ENCODE measurements at places on chromosomes 3 and 15.

GRCh38 chr3:85539232-85539631 is 580.4 kb downstream of the CADM2 start:
- no peaks in the 10 kb centered on the region for H3K4me1 ChIP-seq
- no peaks in the 10 kb centered on the region for H3K36me3 ChIP-seq
- no peak overlapping the region for H3K4me3 ChIP-seq
- H3K27ac ChIP-seq: no peak overlapping the region
- DNase-seq: no peak

DNA sequence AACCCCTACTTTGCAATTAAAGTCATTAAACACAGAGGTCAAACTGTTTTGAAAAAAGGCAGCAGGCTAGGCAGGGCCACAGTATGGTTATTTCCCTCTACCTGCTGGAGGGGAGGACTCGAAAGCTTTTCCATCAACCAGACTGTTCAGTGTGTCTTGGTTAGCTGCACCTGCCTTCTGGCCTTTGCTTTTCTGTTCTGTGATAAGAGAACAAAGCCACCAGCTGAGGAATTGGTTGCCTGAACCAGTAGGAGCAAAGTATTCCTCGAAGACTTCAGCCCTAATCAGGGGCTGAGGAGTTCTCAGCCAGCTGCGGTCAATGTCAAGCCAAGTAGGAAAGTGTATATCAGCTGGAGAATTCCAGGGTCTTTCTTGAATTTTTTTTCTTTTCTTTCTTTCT is 132.5 kb downstream of the SOX2 start:
- peaks cover 3% of the 10 kb centered on the region for H3K4me1 ChIP-seq
- no peak overlapping the region for H3K4me3 ChIP-seq
- H3K27ac ChIP-seq: no peak overlapping the region
- H3K27me3 ChIP-seq: no peaks in the 10 kb centered on the region

GRCh38 chr3:45691842-45692241 is 2.6 kb downstream of the SACM1L start:
- no peaks in the 10 kb centered on the region for H3K36me3 ChIP-seq
- no peak for DNase-seq
- H3K4me3 ChIP-seq: no peak overlapping the region
- no peaks in the 10 kb centered on the region for H3K4me1 ChIP-seq
- H3K27me3 ChIP-seq: no peaks in the 10 kb centered on the region
- H3K27ac ChIP-seq: no peak overlapping the region

GRCh38 chr3:58484045-58484721 is 7.7 kb upstream of the KCTD6 start:
- H3K27me3 ChIP-seq: no peaks in the 10 kb centered on the region
- no peak for DNase-seq
- no peaks in the 10 kb centered on the region for H3K36me3 ChIP-seq
- no peak overlapping the region for H3K27ac ChIP-seq
- no peaks in the 10 kb centered on the region for H3K4me1 ChIP-seq

DNA sequence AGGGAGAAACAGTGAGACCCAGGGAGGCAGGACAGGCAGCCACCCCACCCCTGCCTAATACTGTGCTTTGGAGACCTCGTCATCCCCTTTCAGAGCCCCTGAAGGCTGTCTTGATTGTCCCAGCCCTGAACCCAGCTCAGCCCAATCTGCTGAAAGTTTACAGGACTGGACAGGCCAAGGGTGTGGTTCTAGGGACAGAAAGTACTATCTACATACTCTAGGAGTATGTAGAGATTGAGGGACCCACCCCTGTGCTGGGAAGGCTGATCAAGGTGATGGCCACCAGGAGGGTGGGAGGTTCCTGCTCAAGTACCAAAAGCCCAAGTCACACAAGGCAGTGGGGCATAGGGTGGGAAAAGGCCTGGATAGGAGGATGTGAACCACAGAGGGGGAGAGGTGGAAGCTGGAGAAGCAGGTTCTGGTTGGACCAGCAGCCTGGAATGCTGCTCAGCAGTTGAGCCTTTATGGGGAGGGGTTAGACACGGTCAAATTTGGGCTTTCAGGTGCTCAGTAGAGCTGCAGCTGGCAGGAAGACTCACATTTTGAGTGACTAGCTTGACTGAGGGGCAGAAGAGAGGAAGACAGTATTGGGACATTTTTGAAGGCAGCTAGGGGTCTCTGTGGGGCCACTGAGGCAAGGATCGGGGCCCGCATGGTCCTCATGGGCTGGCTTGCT is 6.7 kb downstream of the NBEAL2 start:
- no peak overlapping the region for H3K4me3 ChIP-seq
- peaks cover 26% of the 10 kb centered on the region for H3K4me1 ChIP-seq
- peaks cover 7% of the 10 kb centered on the region for H3K36me3 ChIP-seq
- no peak overlapping the region for H3K27ac ChIP-seq

DNA sequence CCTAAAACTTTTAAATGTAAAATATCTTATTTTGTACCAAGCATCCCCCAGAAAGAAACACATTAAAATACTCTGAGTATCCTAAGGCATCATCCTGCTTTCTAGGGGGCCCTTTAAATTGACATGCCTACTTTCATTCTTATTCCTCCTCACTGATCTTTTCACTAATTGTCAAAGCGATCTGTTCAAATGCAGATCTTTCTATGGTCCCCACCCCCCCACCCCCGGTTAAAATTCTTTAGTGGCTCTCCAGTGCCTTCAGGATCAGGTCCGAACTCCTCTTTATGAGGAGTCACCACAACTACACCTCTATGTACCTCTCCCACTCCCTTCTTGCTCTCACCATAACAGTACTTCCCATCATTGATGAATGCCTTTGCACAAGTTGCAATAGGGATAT is 19.2 kb upstream of the TFDP2 start:
- H3K27me3 ChIP-seq: no peaks in the 10 kb centered on the region
- no peak for DNase-seq
- H3K27ac ChIP-seq: no peak overlapping the region
- H3K4me3 ChIP-seq: no peak overlapping the region
- peaks cover 5% of the 10 kb centered on the region for H3K4me1 ChIP-seq

DNA sequence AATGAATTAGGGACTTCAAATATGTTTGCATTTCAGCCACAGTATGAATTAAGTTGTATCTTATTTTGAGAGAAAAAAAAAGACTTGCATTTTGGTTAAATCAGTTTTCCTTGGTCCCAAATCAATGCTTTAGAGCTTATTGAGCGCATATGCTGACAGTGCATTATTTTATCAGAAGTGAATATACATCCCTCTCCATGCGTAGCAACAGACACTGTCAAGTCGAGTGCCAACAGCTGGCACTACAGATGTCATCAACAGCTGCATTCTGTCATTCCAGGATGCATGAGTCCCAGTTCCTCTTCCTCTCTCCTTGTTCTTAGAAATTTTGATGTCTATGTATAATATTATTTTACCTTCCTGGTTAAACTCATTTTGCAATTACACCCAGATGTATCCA is 156.1 kb upstream of the FOXB1 start:
- no peaks in the 10 kb centered on the region for H3K36me3 ChIP-seq
- no peaks in the 10 kb centered on the region for H3K27me3 ChIP-seq
- no peak overlapping the region for H3K27ac ChIP-seq
- no peak overlapping the region for H3K4me3 ChIP-seq
- DNase-seq: no peak

GRCh38 chr15:91861223-91861622 is 7.7 kb downstream of the SLCO3A1 start:
- no peaks in the 10 kb centered on the region for H3K36me3 ChIP-seq
- no peak overlapping the region for H3K4me3 ChIP-seq
- no peaks in the 10 kb centered on the region for H3K27me3 ChIP-seq
- H3K27ac ChIP-seq: no peak overlapping the region
- H3K4me1 ChIP-seq: no peaks in the 10 kb centered on the region

GRCh38 chr3:88180398-88180999 is 30.7 kb downstream of the C3orf38 start:
- no peak overlapping the region for H3K4me3 ChIP-seq
- no peaks in the 10 kb centered on the region for H3K27me3 ChIP-seq
- H3K27ac ChIP-seq: no peak overlapping the region
- H3K4me1 ChIP-seq: no peaks in the 10 kb centered on the region
- no peaks in the 10 kb centered on the region for H3K36me3 ChIP-seq
- peak; percentile 11 for DNase-seq

DNA sequence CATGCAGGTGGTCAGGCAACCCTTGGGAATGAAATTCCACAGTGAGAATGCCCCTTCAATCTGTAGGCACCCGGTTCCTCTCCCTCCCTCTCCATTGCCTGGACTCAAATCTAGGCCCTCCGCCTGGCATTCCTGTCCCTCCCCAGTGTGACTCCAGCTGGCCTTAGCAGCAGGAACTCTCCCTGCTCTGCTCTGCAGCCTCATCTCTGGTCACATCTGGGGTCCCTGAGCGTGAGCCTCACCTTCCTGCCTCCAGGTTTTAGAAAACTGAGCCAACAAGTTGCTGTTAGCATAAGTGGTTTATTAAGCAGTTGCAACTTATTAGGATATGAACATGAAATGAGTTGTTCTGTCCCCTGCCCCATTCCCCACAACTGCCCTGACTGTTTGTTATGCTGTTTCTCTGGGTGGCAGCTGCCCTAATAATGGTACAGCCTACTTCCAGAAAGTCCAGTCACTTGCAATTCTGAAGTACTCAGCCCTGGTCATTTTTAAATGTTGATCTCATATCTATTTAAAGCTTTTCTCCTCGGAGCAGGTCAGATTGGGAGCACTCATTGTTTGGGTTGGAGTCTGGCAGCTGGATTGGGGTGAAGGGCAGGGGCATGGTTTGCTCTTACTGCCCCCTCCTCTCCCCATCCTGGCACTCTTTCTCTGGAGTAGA is 63.0 kb upstream of the ANKRD34C start:
- H3K4me3 ChIP-seq: no peak overlapping the region
- H3K36me3 ChIP-seq: no peaks in the 10 kb centered on the region
- DNase-seq: no peak
- no peak overlapping the region for H3K27ac ChIP-seq
- H3K27me3 ChIP-seq: no peaks in the 10 kb centered on the region
- no peaks in the 10 kb centered on the region for H3K4me1 ChIP-seq

DNA sequence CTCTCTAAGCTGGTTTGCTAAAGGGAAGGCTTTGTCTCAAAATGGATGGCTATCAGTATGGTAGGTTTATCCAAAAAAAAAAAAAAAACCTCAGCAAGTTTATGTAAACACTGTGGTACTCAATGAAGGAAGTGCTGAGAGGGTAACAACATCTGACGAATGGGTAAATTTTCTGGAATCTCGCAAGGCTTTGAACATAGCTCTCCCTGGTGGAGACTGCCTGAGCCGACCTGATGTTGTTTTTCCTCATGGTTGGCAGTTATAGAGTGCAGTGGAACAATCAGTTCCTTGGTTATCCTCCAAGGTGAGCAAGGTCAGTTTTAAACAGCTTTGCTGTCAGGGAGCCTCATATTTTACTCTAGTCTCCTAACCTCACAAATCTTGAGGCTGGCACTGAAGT is 94.6 kb downstream of the ZPLD1 start:
- no peaks in the 10 kb centered on the region for H3K36me3 ChIP-seq
- peak; percentile 22 for DNase-seq
- H3K27me3 ChIP-seq: no peaks in the 10 kb centered on the region
- no peak overlapping the region for H3K27ac ChIP-seq

- no peak for DNase-seq
- no peaks in the 10 kb centered on the region for H3K27me3 ChIP-seq
- H3K36me3 ChIP-seq: no peaks in the 10 kb centered on the region
- no peak overlapping the region for H3K4me3 ChIP-seq
- no peaks in the 10 kb centered on the region for H3K4me1 ChIP-seq
- H3K27ac ChIP-seq: no peak overlapping the region
Observed at GRCh38 chr3:52083556-52084087, 27.3 kb upstream of the DUSP7 start.

- H3K27me3 ChIP-seq: no peaks in the 10 kb centered on the region
- peaks cover 4% of the 10 kb centered on the region for H3K36me3 ChIP-seq
- H3K4me3 ChIP-seq: peak overlapping the region; percentile 71
- DNase-seq: no peak
- peaks cover 4% of the 10 kb centered on the region for H3K4me1 ChIP-seq
- H3K27ac ChIP-seq: no peak overlapping the region
Observed at GRCh38 chr3:57556459-57557084, 498 bp downstream of the PDE12 start.

GRCh38 chr3:98545940-98546339 is 14.2 kb downstream of the GPR15 start:
- DNase-seq: no peak
- H3K4me1 ChIP-seq: no peaks in the 10 kb centered on the region
- H3K36me3 ChIP-seq: no peaks in the 10 kb centered on the region
- H3K27ac ChIP-seq: no peak overlapping the region
- no peaks in the 10 kb centered on the region for H3K27me3 ChIP-seq

GRCh38 chr3:118180853-118181252 is 853.8 kb downstream of the IGSF11 start:
- H3K4me3 ChIP-seq: no peak overlapping the region
- no peak for DNase-seq
- H3K27me3 ChIP-seq: no peaks in the 10 kb centered on the region
- no peaks in the 10 kb centered on the region for H3K4me1 ChIP-seq
- H3K36me3 ChIP-seq: no peaks in the 10 kb centered on the region
- no peak overlapping the region for H3K27ac ChIP-seq

DNA sequence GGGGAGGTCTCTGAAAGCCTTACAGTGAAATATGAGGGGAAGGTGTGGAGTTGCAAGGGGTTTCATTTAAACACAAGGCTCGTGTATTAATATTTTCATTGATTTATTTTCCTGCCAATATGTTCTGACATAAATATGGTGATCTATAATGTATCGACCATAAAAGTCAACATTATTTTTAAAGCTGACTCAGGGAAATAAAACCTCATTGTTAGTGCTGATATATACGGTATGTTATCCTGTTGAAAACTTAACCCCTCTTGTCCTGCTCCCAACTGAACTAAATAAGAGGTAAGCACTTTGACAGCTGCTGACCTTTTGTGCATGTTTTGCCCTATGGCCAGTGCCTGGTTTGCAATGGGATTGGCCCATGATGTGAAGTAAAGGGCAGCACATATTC is 47.9 kb downstream of the MFSD1 start:
- H3K4me1 ChIP-seq: no peaks in the 10 kb centered on the region
- H3K36me3 ChIP-seq: no peaks in the 10 kb centered on the region
- no peak for DNase-seq
- H3K27me3 ChIP-seq: no peaks in the 10 kb centered on the region
- H3K27ac ChIP-seq: no peak overlapping the region
- H3K4me3 ChIP-seq: no peak overlapping the region

- no peaks in the 10 kb centered on the region for H3K27me3 ChIP-seq
- DNase-seq: no peak
- no peaks in the 10 kb centered on the region for H3K4me1 ChIP-seq
- no peak overlapping the region for H3K27ac ChIP-seq
- no peak overlapping the region for H3K4me3 ChIP-seq
Observed at GRCh38 chr3:35654476-35654875, 15.2 kb downstream of the ARPP21 start.

GRCh38 chr3:8311321-8311720 is 190.3 kb upstream of the LMCD1 start:
- H3K36me3 ChIP-seq: no peaks in the 10 kb centered on the region
- peaks cover 1% of the 10 kb centered on the region for H3K4me1 ChIP-seq

GRCh38 chr3:152151216-152151876 is 117.4 kb upstream of the MBNL1 start:
- no peak overlapping the region for H3K27ac ChIP-seq
- H3K36me3 ChIP-seq: no peaks in the 10 kb centered on the region
- no peak for DNase-seq

DNA sequence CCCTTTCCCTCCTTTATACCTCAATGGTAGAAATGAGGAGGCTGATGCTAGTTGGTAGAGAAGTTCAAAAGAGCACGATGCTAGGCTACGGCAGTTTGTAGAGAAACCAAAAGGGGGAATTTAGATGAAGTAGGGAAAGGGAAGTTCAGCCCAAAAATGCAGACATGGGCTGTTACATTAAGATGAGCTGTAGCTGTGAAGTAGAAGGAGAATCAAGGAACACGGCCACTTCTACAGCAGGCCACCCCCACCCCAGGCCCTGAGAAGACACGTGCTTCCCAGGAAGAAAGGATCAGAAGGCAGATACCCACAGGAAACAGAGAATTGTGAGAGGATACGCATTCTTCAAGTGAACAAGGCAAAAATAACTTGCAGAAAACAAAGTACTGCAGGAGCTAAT is 2.1 kb upstream of the PARP14 start:
- no peak for DNase-seq
- H3K36me3 ChIP-seq: no peaks in the 10 kb centered on the region
- H3K4me3 ChIP-seq: no peak overlapping the region
- peaks cover 6% of the 10 kb centered on the region for H3K4me1 ChIP-seq

Measured in iPS DF 6.9 (cell line).